ENCODE measurements at places on chromosomes 12 and 14. TPM values are rescaled to one million over a fixed set of nuclear protein-coding genes. Genes with fewer than 3 reads are reported as not detected.

RTL1 gene
- polyA plus RNA-seq = 0.07 TPM

CACNB3 gene
- 37.2 TPM for polyA plus RNA-seq

CCDC197 gene
- not detected for polyA plus RNA-seq

DNA sequence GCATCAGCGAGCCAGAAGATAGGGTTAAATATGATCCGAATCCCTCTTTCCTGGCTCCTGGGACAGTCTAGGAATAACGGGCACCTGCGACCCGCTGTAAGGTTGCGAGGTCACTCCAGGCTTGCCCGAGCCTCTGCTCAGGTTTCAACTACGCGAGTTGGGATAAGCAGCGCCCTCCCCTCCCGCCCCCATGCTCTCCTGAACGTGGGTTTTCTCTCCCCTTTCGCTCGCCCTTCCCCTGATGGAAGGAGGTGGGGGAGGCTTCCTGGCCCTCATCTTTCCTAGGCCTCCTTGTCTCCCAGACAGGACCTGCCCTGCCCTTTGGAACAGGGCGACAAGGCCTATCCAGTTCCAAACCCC lies 753 bp upstream of the ATP5MC2 start:
- DNase-seq = peak; percentile 68

- no peak for DNase-seq
These were observed 104.4 kb upstream of the CCDC196 start for GRCh38 chr14:66381755-66382154.

- no peak for DNase-seq
These were observed 505.1 kb downstream of the FOXG1 start for GRCh38 chr14:29271669-29272068.

- no peak for DNase-seq
These were observed 101.1 kb upstream of the BCL2L14 start for GRCh38 chr12:11969437-11970154.

- no peak for DNase-seq
These were observed 899 bp upstream of the KCNH3 start for GRCh38 chr12:49537752-49538509.
